ENCODE measurements at places on chromosomes 7 and 10. TPM values are rescaled to one million over a fixed set of nuclear protein-coding genes. Genes with fewer than 3 reads are reported as not detected.

- peaks cover 13% of the 10 kb centered on the region for H3K36me3 ChIP-seq
- no peaks in the 10 kb centered on the region for H3K27me3 ChIP-seq
- H3K4me1 ChIP-seq: peaks cover 37% of the 10 kb centered on the region
- peak overlapping the region; percentile 88 for H3K27ac ChIP-seq
Observed at GRCh38 chr10:98134117-98134430, 383 bp upstream of the R3HCC1L start.

DNA sequence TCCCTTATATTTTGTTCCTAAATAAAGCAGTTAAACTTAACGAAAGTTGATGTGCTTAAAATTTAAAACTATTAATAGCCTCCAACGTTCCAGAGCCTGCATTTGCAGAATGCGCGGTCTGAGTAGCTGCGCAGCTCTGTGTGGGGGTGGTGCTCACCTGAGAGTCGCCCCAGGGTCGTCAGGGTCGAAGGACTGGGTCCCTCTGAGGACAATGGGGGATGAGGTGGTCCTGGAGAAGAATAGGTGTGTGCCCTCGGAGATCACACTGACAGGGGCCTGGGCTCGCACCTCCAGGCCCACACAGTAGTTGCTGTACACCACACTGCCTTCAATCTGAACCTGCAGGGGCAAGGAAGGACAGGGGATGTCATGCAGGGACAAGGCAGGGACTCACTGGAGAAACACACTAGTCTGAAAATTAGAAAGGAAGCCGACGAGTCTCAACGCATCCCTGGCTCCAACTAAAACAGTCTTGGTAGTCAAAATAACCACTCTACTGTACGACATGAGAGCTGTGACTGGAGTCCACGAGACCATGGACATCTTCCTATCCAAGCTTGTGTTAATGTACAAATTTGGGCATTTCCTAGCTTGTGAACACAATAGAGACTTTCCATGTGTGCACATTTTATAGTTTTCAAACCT is 54.4 kb downstream of the PKD1L1 start:
- H3K36me3 ChIP-seq: no peaks in the 10 kb centered on the region
- H3K4me3 ChIP-seq: no peak overlapping the region
- no peaks in the 10 kb centered on the region for H3K4me1 ChIP-seq
- H3K27me3 ChIP-seq: no peaks in the 10 kb centered on the region

The PRKG1 gene
- not detected for total RNA-seq

GRCh38 chr10:87722716-87723115 is 63.0 kb downstream of the PAPSS2 start:
- H3K4me3 ChIP-seq: no peak overlapping the region
- H3K27me3 ChIP-seq: peaks cover 14% of the 10 kb centered on the region
- no peaks in the 10 kb centered on the region for H3K4me1 ChIP-seq
- H3K36me3 ChIP-seq: no peaks in the 10 kb centered on the region
- H3K27ac ChIP-seq: no peak overlapping the region

GRCh38 chr7:42059275-42059674 is 177.7 kb downstream of the GLI3 start:
- H3K4me1 ChIP-seq: no peaks in the 10 kb centered on the region
- H3K27me3 ChIP-seq: no peaks in the 10 kb centered on the region
- no peak overlapping the region for H3K4me3 ChIP-seq
